ENCODE measurements at places on chromosomes 1 and 21.

- no peak for DNase-seq
These were observed 198.7 kb downstream of the NPHP4 start for GRCh38 chr1:5793516-5793915.

DNA sequence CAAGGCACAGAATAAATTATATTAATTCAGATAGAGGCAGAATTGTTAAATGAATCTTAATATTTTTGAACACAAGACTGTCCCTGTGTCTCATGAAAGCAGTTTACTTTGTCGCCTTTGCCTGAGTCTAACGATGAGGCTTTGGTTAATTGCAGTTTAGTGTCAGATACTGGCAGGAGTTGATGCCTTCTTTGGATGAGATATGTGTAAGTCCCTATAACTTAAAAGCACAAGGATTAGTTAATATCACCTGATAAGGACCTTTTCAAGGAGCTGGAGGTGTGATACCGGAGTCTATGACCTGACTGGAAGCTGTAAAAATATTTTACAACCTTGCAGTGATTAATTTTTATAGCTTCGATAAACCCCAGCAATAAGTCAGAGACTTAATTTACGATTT, 2.0 kb upstream of the SIKE1 start:
- DNase-seq, result no peak

GRCh38 chr1:27005648-27006496, 6.8 kb downstream of the TENT5B start:
- no peak for DNase-seq

GRCh38 chr1:96338622-96339021, 383.0 kb upstream of the PTBP2 start:
- DNase-seq, result no peak

DNA sequence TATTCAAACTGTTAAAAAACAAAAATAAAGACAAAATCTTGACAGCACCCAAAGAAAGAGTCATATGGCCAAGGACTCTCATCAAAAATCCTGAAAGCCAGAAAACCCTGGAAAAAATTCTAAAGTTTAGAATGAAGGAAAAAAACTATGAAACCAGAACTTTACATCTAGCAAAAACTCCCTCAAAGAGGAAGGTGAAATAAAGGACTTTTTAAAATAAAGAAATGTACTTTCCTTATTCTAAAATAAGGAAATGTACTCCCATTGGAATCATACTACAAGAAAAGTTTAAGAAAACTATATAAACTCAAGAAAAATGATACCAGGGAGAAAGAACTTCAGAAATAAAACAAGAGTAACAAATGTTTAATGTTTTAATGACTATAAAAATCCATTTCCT, 206.3 kb downstream of the KCNT2 start:
- DNase-seq, result no peak

- no peak for DNase-seq
These were observed 31.9 kb downstream of the PRDM15 start for GRCh38 chr21:41847066-41847804.

DNA sequence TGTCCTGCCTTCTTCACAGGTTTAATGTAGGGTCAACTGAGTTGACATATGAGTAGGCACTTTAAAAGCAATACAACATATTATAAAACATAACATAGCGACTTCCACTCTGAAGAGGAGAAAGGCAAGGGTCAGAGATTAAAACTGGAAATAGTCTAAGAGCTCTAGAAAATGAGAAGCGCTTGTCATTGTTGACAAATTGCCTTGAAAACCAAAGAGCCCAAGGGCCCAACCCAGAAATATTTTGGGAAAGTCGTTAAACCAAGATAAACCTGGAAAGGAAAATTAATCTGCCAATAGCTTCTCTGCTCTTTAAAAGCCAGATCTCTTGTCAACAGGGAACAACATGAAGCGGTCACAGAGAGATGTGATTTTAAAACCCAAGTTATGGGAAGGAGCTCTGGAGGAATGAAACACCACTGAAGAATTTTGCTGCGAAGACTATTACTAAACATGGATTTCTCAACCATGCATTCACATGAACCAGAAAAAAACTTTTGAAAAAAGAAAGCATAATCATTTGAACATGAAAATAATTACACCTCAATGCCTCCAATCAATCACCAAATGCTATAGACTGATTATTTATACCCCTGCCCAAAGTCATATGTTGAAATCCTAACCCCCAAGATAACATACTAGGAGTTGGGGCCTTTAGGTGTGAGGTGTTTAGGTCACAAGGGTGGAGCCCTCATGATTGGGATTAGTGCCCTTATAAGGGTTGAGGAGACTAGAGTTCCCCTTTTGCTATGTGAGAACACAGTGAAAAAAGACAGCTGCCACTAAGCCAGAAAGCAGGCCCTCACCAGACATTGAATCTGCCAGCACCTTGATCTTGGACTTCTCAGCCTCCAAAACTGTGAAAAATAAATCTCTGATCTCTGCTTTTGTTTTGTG, 33.0 kb upstream of the MTF1 start:
- no peak for DNase-seq

DNA sequence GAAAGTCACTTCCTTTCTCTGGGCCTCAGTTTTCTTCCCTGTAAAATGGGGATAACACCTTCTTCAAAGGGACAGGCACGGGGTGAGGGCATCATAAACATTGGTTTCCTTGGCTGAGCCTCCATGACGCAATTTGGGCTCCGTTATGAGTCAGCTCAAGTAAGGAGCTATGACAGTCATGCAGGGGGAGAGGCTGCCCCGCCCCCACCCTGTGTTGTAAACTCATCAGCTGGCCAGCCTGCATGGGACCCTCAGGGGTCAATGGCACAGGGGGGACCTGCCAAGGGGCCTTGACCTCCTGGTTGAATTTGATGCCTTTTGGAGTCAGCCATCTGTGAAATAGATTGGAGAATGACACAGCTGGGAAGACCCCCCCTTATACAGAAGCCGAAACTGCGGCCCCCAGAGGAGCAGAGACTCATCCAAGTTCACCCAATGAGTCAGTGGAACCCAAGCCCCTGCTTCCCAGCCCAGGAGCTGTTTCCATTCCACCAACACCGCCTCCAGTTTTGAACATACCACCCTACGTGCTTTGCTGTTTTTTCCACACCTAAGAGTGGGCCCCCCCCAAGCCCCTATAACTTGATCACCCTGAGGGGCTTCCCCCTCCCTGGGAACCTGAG, 36.8 kb upstream of the RUNX3 start:
- DNase-seq, result peak; percentile 22

- no peak for DNase-seq
These were observed 144.1 kb downstream of the LRRC40 start for GRCh38 chr1:70061231-70061630.

GRCh38 chr21:16070207-16070651, 340.4 kb downstream of the USP25 start:
- DNase-seq, result no peak

DNA sequence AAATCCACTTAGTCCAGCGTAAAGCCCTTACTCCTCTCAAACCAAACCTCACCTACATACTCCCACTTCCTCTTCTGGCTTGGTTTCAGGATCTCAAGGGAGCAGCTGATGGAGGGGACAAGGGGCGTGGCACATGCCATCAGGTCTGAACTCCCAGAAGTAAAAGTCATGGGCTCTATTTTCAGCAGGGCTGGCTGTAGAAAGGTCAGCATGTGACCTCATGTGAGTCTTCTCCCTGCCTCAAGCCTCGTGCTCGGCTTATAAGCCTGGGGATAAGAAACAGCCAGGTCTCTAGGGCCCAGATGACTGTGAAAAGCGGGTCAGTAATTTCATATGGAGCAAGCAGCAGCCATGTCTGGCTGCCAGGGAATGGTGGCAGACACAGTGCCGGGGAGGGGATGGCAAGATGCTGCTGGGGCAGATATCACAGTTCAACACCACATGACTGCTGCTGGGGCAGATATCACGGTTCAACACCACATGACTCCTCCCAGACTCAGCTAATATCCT, 227.9 kb downstream of the KCNH1 start:
- DNase-seq, result no peak

GRCh38 chr1:70818401-70818800, 229.2 kb downstream of the PTGER3 start:
- peak; percentile 6 for DNase-seq

DNA sequence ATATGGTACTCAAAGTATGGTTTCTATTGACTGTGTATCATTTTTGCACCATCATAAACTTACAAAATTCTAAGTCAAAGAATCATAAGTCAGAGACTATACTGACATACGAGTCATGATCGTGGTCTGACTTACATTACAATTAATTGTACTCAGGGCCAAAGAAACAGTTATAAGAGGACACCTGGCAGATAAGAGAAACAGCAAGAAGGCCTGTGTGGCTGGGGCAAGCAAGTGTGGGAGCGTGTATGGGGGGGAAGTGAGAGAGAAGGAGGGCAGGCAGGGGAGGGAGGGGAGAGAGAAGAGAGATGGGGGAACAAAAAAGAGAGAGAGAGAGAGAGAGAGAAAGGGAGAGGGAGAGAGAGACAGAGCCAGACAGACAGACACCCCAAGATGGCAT, 70.9 kb downstream of the RERE start:
- DNase-seq, result no peak

DNA sequence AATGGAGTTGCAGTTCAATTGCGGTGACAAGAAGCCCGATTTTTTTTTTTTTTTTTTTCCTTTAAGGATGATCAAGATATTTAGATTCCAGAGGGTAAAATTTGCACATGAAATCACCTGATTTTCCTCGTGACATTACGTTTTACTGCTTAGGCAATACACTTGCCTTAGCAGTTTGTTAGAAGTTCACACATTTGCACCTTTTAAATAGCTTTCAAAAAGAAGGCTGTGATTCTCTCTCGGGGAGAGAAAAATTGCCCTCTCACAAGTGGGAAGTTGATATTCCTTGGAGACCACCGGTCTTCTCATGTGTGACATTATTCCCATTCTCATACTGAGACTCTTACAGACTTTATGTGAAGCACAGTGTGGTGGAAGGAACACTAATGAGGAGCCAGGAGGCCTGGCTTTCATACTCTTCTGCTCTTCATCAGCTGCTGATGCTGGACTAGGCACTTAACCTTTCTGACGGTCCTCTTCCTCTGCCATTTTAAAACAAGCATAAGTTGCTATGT, 69.8 kb upstream of the HSPA13 start:
- no peak for DNase-seq

- DNase-seq, result no peak
These were observed 44.7 kb upstream of the GOLT1A start for GRCh38 chr1:204258213-204259115.

GRCh38 chr1:205015241-205015640, 27.8 kb upstream of the CNTN2 start:
- no peak for DNase-seq

- DNase-seq, result no peak
These were observed at the start of gene LCE1F for GRCh38 chr1:152774875-152775274. LCE1F (plus strand) TSS chr1:152775140; CDS start chr1:152776372, 1,232 bp downstream.

DNA sequence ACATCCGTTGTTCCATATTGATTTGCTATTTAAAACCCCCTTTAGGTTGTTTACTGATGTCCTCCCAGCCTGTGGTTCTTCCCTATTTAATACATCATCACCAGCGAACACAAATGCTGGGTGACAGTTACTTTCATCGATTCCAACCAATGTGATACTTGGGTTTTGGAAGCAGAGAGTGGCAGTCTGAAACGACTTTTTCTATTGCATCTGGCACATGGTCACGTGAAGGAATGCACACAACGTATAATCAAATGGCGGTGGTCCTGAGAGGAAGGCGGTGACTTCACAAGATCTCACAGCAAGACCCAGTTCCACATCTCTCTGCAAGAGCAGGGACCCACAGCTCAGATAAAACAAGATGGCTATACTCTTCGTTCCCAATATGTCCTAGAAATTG, 213.9 kb downstream of the DSCAM start:
- DNase-seq, result no peak

DNA sequence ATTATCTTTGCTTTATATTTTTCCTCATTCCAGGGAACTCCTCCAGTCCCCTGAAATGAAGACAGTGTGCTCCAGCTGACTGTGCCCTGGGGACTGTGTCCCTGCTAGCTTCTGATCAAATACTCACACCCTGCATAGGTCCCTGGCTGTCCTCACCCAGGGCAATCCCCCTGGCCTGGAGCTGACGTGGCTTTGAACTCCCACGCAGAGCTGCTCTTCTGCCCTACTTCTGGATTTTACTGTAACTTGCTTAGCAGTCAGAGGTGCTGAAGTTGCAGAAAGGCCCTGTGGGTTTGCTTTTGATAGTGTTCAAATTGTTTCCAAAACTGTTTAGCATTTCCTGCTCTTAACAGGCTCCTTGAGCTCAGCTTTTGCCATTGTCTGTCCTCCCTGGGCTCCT, 186.5 kb downstream of the FASLG start:
- no peak for DNase-seq

DNA sequence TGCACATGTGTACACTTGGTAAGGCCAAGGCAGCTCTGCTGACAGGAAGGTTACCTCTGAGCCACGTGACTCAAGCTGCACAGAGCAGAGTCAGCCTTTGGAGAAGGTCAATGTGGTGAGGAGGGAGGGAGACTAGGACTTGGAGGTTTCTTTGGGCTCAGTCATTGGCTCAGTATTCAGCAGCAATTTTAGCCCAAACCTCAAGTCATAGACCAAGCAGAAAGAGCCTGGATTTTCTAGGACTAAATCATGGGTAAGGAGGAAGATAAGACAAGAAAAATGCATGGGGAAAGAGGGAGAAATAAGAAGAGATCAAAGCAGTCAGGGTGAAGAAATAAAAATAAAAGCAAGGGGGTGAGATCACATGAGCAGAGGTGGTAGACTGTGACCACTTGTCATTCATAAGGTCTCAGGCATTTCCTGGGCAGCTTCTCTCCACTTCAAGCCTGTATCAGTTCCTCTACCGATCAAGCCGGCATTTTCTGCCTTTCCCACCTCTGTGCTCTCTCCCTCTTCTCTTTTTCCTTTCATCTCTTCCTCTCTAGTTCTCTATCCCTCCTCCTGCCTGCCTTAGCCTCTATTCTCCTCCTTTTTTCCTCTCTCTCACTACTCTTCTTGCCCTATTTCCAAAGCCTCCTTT, 51.7 kb upstream of the DUSP10 start:
- DNase-seq, result no peak

GRCh38 chr1:20093940-20094391, 24.0 kb downstream of the PLA2G5 start:
- no peak for DNase-seq

DNA sequence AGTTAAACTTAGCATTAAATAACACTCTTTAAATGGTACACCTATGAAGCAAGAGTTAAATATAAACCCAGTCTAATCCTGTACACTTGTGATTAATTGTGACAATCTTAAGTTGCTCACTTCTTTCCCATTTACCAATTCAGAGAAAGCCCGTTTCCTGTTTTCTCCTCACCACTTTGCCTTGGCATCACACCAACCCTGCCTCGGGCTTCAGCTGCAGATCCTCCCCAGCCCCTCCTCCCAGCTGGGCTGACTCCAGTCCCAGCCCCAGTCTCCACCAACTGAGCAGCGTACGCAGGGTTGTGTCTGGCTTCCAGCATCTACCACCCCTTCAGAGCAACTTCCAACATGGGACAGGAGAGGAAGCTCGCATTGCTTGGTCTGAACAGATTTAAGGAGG, 4.1 kb downstream of the PYCR2 start:
- DNase-seq, result peak; percentile 72

GRCh38 chr1:227328405-227329019, 10.2 kb upstream of the CDC42BPA start:
- DNase-seq, result no peak

- no peak for DNase-seq
These were observed 111.8 kb downstream of the PAPPA2 start for GRCh38 chr1:176574756-176575155.

GRCh38 chr1:36783475-36783874, 250.8 kb downstream of the GRIK3 start:
- DNase-seq, result no peak

- DNase-seq, result no peak
These were observed 37.7 kb upstream of the LRP8 start for GRCh38 chr1:53365437-53366063.

- no peak for DNase-seq
These were observed 39.7 kb upstream of the PDE9A start for GRCh38 chr21:42613756-42614155.

Measured in AML-193 (cell line).